Peyer's patch (tissue), 4 donors: ENCODE measurements at places on chromosomes 7 and 10. TPM values are rescaled to one million over a fixed set of nuclear protein-coding genes. Genes with fewer than 3 reads are reported as not detected.

- peak; percentile 73 for DNase-seq
These were observed 6.3 kb downstream of the NAT16 start for GRCh38 chr7:101173752-101174244.

DNA sequence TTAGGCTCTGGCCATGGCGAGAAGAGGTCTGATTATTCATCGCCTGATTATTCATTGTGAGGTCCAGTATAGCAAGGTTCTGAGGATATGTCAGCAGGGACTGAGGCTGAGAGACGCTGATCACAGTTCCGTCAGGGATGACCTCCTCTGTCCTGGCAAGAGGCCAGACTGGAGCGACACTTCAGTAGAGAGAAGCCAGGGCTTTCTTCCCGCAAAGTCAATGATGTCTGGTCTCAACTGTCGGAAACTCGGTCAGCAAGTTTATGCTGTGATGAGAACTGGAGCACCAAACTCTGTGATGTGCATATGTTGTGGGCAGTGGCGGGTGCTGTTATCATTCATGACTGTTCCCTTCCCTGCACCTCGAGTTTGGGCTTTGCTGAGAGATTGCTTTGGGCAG, 29.0 kb upstream of the GNA12 start:
- DNase-seq: no peak

GRCh38 chr7:43135129-43135528, 22.7 kb downstream of the HECW1 start:
- no peak for DNase-seq

DNA sequence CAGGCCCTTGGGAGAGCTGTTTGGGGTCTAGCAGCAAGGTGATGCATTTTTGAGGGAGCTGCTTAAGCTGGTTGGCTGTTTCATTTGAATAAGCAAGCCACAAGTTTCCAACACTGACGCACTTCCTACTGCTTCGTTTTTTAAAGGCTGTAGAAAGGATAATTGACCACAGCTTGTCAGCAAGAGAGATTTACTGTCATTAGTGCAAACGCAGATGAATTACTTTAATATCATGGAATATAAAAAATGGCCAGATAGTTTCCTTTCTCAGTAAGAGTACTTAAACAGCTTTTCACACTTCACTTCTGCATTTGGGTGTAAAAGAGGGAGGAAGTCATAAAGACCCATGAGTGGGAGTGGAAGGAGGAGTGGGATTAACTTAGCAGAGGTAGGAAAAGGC, 61.5 kb downstream of the FZD1 start:
- no peak for DNase-seq

PHYHIPL gene
- total RNA-seq: 12.3 TPM

CC2D2B gene
- 30.5 TPM for total RNA-seq

ZNF736 gene
- total RNA-seq: 8.5 TPM

DNA sequence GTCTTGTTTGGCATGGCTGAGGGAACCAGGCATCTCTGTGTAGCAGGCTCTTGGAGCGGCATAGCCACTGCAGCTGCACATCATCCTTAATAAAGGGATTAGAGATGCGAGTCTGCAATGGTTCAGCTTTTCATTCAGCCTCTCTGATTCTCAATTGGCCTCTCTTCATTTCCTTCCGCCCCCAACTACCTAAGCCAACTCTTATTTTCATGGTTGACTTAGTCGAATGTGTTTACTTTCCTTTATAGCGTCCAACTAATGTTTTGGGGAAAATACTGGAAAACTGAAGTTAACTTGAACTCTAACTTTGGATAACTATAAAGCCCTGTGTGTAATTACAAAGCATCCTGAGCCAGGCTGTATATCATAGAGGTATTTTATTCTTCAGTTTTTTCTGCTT, 202.2 kb upstream of the KIAA1217 start:
- DNase-seq: no peak

GRCh38 chr7:87234949-87235348, 15.4 kb upstream of the TMEM243 start:
- no peak for DNase-seq

GRCh38 chr10:76119036-76119435, 687.6 kb downstream of the LRMDA start:
- no peak for DNase-seq

DNA sequence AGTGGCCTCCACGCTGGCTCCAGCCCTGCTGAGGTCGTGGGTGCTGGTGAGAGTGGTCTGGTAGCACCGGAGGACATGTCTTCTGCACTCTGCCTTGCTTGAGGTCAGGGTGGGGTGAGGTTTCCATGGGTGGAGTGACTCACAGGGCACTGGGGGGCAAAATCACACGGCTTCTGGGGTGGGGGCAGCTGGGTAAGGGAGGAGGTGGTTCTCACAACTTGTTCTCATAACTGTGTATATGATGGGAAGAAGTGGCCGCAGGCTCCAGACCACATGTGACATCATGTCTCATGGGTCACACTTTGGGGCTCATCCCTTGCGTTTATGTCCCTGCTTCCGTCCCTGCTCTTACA, 884 bp upstream of the PRF1 start:
- DNase-seq: no peak

DNA sequence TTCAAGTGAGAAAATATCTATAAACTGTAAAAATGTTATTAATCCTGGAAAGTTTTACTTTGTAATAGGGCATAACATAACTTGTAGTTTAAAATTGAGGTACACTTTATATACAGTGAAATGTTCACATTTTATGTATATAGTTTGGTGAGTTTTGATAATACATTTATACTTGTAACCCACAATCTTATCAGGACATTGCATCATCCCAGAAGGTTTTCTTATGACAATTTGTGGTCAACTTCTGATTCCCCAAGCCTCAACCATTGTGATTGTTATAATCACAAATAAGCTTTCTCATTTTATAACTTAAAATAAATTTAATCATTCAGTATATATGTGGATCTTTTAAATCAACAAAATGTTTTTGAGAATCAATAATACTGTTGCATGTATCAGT, 151.1 kb downstream of the TFPI2 start:
- no peak for DNase-seq

- DNase-seq: no peak
These were observed 40.3 kb upstream of the ST8SIA6 start for GRCh38 chr10:17494626-17495260.

- DNase-seq: no peak
These were observed 333.3 kb upstream of the TMEM229A start for GRCh38 chr7:124366118-124366517.

GRCh38 chr7:35825974-35826373, 25.1 kb downstream of the SEPTIN7 start:
- no peak for DNase-seq

SLC26A5 gene
- not detected for total RNA-seq

DNA sequence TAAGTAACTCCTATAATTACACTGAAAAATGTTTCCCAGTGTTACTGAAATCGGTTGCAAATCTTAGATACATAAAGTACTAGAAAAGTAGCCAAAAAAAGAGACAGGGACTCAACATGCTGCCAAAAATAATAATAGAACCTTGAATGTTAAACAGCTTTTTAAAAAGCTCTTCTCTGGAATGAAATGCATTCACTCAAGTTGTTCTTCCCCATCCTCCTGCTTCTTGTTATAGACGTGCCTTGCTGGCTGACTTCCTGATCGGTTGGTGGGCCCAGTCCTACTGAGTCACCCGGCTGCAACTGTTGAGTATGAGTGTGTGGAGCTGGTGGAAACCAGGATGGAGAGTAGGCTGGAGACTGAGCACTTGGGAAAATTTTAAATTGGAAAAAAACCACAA, 30.6 kb upstream of the RAPGEF5 start:
- DNase-seq: no peak

DNA sequence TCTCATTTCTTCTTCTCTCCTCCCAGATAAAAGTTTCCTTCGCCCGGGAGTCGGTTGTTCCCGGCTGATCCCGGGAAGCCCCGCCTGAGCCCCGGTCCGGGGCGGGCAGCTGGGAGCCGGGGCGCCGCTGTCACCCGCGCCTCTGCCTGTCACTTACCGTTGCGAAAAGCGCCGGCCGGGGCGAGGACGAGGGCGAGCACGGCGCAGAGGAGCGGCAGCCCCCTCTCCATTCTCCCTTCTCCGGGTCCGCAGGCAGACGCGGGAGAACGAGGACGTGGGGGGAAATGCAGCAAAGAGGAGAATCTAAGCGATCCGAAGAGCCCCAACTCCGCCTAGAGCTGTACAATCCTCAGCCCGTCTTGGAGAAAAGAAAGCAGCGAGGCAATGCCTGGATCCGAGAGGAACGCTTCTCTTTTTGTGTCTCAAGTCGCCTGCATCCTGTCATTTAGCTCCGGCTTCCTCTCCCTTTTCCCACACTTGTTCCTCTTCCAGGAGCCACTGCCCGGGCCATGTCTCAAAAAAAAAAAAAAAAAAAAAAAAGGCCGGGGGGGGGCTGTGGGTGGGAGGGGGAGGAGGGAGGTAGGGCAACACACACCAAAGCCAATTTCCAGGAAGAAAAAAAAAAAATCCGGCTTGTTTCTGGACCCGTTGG, at the start of gene NRP1:
Gene NRP1 (minus strand): TSS at position 515 of the 652 bp plus-strand sequence. CDS start 285 bp downstream, at position 230.
- no peak for DNase-seq

PDE6C gene
- not detected for total RNA-seq

BMPER gene
- total RNA-seq: 4.0 TPM

- DNase-seq: no peak
These were observed 4.8 kb downstream of the ADCYAP1R1 start for GRCh38 chr7:31056775-31057346.

- DNase-seq: no peak
These were observed 8.0 kb downstream of the CDK13 start for GRCh38 chr7:39958038-39958437.

- no peak for DNase-seq
These were observed 595 bp upstream of the SUN1 start for GRCh38 chr7:831596-832166.

GRCh38 chr7:24690251-24690650, 67.0 kb downstream of the GSDME start:
- DNase-seq: no peak

- no peak for DNase-seq
These were observed 209.2 kb downstream of the AGMO start for GRCh38 chr7:15352421-15353206.

- no peak for DNase-seq
These were observed 190.5 kb upstream of the PPP1R3A start for GRCh38 chr7:114109304-114109703.

NFE2L3 gene
- total RNA-seq: 6.5 TPM

GRCh38 chr10:17665747-17666146, 21.8 kb downstream of the STAM start:
- DNase-seq: no peak

MEST gene
- 11.6 TPM for total RNA-seq

DNA sequence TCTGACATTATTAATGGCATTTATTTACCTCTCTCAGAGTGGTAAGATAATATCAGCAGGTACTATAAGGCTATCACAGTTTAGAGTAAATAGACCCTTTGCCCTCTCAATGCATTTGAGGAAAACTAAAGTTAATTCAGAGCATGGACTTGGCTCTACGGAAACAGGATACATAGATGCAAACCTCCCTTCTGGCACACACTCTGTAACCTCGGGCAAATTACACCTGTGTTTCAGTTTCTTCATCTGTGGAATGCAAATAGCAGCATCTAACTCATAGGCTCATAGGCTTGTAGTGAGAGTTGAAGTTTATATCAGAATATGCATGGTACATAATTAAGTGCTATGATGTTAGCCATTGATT, 5.6 kb downstream of the RAPGEF5 start:
- no peak for DNase-seq

ATE1 gene
- 47.9 TPM for total RNA-seq

DNA sequence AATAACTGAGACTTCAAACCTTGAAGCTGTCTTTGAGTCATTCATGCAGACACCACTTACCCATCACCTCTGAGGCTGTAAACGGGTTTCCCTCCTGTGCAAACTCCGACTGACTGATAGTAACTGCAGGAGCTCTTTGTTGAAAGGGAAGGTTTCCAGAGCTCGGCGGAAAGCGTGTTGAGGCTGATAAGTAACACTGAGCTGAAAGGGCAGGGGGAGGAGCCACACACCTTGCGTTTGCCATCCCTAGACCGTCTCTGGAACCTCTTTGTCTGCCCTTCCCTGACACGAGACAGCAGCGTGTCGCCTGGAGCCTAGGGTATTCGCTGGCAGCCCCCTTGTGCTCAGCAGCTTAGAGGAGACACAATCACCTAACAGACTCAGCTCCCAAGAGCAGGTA, 134.0 kb downstream of the PAXIP1 start:
- DNase-seq: no peak

DNA sequence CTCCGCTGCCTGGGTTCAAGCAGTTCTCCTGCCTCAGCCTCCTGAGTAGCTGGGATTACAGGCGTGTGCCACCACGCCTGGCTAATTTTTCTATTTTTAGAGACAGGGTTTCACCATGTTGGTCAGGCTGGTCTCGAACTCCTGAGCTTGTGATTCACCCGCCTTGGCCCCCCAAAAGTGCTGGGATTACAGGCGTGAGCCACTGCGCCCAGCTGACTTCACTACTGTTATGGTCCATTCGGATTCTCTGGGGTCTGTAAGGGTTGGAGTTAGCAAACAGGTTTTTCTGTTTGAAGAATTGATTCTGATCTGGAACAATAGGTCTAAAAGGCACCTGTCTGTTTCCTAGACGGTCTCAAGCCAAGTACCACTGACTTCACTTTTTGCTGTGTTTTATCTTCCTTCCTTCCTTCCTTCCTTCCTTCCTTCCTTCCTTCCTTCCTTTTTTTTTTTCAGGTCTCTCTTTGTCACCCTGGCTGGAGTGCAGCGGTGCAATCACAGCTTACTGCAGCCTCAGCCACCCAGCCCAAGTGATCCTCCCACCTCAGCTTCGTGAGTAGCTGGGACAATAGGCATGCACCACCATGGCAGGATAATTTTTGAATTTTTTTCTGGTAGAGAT, 192.2 kb downstream of the CAMK1D start:
- no peak for DNase-seq
